ENCODE measurements at places on chromosomes 12 and 14.
A peak's percentile ranks its signal among the peaks of the same experiment; 100 is the strongest.

GRCh38 chr12:57461276-57461916 lies 1.8 kb downstream of the GLI1 start:
- H3K4me1 ChIP-seq: peaks cover 66% of the 10 kb centered on the region
- H3K4me3 ChIP-seq: peak overlapping the region; percentile 79
- peak overlapping the region; percentile 90 for H3K27ac ChIP-seq
- no peaks in the 10 kb centered on the region for H3K27me3 ChIP-seq
- no peaks in the 10 kb centered on the region for H3K36me3 ChIP-seq
- ATAC-seq: no peak

GRCh38 chr12:116165036-116165425 lies 112.5 kb downstream of the MED13L start:
- H3K4me1 ChIP-seq: peaks cover 53% of the 10 kb centered on the region
- no peak overlapping the region for H3K4me3 ChIP-seq
- no peak for ATAC-seq
- H3K27ac ChIP-seq: no peak overlapping the region

DNA sequence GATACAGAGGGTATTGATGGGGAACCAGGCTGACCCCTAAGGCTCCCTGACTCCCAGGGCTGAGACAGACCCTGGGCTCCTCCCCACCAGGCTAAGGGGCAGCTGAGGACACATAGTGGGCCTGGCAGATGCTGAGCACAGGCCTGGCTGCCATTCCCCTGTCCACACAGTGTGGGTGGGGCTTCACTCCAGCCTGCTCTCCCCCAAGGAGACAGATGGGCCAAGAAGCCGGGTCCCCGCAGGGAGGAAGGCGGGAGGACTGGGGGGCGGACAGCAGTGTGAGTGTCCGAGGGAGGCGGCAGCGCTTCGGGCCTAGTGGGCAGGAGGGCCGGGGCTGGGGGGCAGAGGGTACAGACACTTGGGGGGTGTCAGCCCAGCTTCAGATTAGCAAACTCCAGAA lies 32.0 kb downstream of the RFLNA start:
- peaks cover 72% of the 10 kb centered on the region for H3K36me3 ChIP-seq
- no peak overlapping the region for H3K27ac ChIP-seq
- H3K27me3 ChIP-seq: no peaks in the 10 kb centered on the region
- H3K4me3 ChIP-seq: no peak overlapping the region
- ATAC-seq: no peak

DNA sequence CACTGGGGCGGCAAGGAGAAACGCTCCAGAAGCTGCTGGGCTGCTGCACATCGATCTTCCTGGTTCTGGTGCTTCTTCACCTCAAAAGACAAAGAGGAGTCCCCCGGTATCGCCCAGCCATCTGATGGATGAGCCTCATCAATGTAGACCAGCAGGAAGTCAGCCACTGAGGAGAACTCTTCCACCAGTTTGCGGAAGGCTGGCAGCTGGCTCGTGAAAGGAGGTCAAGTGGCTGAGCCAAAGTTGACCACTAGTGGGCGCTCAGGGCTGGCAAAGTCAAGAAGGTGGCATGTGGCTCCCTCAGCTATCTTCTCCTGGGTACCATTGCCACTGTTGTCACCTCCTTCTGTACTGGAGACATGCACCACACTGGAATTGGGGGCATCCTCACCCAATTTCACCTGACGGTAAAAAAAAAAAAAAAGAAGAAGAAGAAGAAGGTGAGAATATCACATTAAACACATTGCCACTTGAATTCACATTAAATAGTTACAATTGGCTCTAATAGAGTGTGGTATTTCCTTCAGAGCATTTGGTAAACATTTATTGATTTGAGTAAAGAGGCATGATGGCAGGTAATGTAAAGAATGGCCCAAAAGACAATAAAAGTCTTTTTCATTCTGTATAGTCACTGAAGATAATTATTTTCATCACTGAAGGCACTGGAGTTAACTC lies 8.3 kb downstream of the DIO2 start:
- H3K4me3 ChIP-seq: no peak overlapping the region
- H3K36me3 ChIP-seq: no peaks in the 10 kb centered on the region
- H3K4me1 ChIP-seq: no peaks in the 10 kb centered on the region
- H3K27me3 ChIP-seq: no peaks in the 10 kb centered on the region

DNA sequence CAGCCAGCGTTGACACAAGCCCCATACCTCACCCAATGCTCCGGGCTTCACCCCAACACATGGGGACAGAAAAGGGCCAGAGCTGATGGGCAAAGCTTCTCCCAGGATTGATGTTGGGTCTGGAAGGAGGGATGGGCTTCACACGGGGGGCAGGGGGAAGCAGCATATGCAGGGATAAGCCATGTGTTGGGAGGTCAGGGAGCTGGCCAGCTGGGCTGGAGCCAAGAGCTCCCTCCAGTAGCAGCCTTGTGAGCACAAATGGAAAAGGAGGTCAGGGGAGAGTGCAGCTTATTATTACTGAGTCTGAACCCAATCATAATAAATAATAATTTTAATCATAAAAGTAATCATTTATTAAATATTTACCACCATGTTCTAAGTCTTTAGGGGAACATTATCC lies 9.3 kb downstream of the PLEKHD1 start:
- ATAC-seq: no peak
- H3K27ac ChIP-seq: no peak overlapping the region
- no peaks in the 10 kb centered on the region for H3K36me3 ChIP-seq
- H3K27me3 ChIP-seq: peaks cover 38% of the 10 kb centered on the region

GRCh38 chr12:113228394-113229028 lies 7.2 kb downstream of the TPCN1 start:
- H3K4me1 ChIP-seq: peaks cover 49% of the 10 kb centered on the region

DNA sequence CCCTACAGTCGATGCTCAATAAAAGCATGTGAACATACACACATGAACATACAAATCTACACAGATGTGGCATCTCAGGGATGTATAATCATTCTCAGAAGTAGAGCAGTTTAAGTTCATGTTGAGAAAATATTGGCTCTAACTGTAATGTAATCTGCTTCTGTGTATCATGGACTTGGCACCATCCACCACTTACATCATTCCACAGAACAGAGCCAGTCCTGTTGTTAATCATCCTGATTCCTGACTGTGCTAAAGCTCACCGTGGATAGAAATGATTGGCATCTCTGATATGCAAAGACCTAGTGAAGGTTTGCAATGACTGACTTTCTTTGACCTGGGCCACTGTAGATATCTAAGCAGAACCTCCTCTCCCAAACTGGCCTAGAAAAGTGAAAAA lies 1141.3 kb downstream of the BCL11B start:
- no peak for ATAC-seq
- no peaks in the 10 kb centered on the region for H3K4me1 ChIP-seq
- no peaks in the 10 kb centered on the region for H3K36me3 ChIP-seq

- no peaks in the 10 kb centered on the region for H3K4me1 ChIP-seq
- H3K27ac ChIP-seq: no peak overlapping the region
- H3K36me3 ChIP-seq: no peaks in the 10 kb centered on the region
- H3K27me3 ChIP-seq: no peaks in the 10 kb centered on the region
Measured at GRCh38 chr14:84001023-84001422, 1528.9 kb upstream of the FLRT2 start.

DNA sequence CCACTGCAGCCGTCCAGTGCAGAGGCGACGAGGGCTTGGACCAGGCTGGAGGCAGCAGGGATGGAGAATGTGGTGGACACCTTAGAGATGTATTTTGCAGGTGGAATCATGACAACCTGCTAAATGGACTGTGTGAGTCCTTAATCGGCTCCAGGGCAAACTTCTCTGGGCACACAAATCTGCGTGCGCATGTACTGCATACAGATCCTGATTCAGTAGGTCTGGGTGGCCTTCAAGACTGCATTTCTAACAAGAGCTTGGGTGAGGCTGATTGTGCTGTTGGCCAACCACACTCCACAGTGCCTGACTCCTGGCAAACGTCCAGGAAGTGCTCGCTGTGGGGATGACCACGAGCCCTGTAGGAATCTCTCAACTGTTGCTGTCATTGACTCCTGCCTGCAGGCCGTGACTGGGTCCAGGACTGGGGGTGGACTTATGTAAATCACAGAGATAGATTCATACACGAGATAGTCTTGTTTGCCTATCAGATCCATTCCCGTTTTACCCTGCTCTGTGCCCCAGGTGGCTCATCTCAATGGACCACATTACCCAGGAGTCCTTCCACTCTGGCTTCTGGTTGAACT lies 27.2 kb downstream of the JDP2 start:
- H3K4me1 ChIP-seq: peaks cover 24% of the 10 kb centered on the region
- no peak overlapping the region for H3K4me3 ChIP-seq
- H3K36me3 ChIP-seq: peaks cover 32% of the 10 kb centered on the region
- no peak for ATAC-seq

DNA sequence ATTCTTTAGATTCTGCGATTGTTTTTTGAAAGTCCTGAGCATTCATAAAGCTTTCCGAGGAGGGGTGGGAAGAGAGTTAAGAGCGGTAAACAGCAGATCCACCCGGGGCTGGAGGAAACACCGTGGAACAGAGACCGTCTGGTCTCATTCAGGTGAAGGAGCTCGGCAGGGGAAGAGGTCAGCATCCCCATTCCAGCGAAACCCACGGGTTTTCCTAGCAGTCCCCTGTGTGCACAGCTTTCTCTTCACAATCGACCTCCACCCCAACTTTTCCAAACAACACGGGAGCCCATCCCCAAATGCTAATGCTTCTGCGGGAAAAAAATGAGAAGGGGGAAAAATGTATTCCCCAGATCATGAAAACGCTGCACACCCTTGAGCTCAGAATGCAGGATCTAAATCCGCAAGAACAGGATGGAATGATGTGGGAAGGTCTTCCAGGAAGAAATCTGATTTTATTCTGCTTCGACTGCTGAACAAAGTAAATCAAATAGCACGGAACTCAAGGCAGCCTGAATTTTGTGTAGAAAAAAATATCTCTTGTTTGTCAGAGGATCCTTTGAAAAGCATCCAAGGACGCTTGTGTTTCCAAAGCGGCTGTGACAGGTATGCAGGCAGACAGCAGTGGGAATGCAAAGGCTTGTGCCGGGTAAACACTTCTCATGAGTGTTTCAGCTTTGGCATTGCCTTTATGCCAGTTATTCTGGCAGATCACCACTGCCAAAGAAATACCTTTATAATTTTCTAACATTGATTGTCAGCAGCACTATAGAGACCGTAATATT lies 128.8 kb downstream of the NDUFA12 start:
- H3K4me3 ChIP-seq: peak overlapping the region; percentile 91
- peak overlapping the region; percentile 86 for H3K27ac ChIP-seq
- H3K36me3 ChIP-seq: peaks cover 9% of the 10 kb centered on the region

DNA sequence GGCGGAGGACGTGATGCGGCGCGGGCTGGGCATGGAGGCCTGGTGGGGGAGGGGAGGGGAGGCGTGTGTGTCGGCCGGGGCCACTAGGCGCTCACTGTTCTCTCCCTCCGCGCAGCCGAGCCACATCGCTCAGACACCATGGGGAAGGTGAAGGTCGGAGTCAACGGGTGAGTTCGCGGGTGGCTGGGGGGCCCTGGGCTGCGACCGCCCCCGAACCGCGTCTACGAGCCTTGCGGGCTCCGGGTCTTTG lies 303 bp downstream of the GAPDH start:
- peaks cover 71% of the 10 kb centered on the region for H3K4me1 ChIP-seq
- H3K27ac ChIP-seq: peak overlapping the region; percentile 98
- H3K36me3 ChIP-seq: peaks cover 61% of the 10 kb centered on the region
- ATAC-seq: no peak

- no peaks in the 10 kb centered on the region for H3K4me1 ChIP-seq
- H3K4me3 ChIP-seq: no peak overlapping the region
- H3K36me3 ChIP-seq: no peaks in the 10 kb centered on the region
- no peaks in the 10 kb centered on the region for H3K27me3 ChIP-seq
- no peak overlapping the region for H3K27ac ChIP-seq
Measured at GRCh38 chr12:28114488-28114887, 75.8 kb upstream of the CCDC91 start.

DNA sequence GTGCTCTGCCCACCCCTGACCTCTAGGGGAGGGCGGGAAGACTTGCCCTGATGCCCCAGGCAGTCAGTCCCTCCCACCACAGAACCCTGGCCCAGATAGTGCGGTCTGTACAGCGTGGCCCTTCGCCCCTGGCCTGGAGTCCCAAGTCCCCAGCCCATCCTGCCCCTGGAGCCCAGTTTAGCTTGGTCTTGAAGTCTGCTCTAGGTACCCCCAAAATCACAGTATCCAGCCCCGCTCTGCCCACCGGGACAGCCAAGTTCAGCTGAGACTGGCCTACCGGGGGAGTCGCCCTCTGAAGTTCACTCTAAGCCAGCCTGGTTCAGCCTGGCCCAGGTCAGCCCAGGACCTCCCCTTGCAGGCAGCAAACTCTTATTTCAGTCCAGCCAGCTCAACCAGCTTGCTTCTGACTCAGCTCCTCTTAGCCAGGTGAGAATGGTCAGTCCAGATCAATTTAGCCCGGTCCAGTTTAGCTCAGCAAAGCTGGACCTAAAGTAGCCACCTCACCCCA lies 75.9 kb downstream of the TMEM121 start:
- no peak for ATAC-seq
- H3K4me1 ChIP-seq: peaks cover 37% of the 10 kb centered on the region
- H3K4me3 ChIP-seq: peak overlapping the region; percentile 84
- H3K36me3 ChIP-seq: peaks cover 23% of the 10 kb centered on the region

GRCh38 chr12:5480938-5481303 lies 49.0 kb downstream of the NTF3 start:
- ATAC-seq: no peak
- no peak overlapping the region for H3K27ac ChIP-seq
- H3K4me1 ChIP-seq: no peaks in the 10 kb centered on the region
- no peak overlapping the region for H3K4me3 ChIP-seq
- no peaks in the 10 kb centered on the region for H3K36me3 ChIP-seq

Measured in stimulated activated memory B cell treated with anti-CD40 and anti-IgM and Interleukin-4, amounts not matched to agents 10 μg/mL and 1 μg/mL and 100 μg/mL, for 72 hours (primary cell).